CD4-positive, alpha-beta T cell treated with Interleukin-15 for 4 hours (primary cell): ENCODE measurements at places on chromosomes 13 and 19.

DNA sequence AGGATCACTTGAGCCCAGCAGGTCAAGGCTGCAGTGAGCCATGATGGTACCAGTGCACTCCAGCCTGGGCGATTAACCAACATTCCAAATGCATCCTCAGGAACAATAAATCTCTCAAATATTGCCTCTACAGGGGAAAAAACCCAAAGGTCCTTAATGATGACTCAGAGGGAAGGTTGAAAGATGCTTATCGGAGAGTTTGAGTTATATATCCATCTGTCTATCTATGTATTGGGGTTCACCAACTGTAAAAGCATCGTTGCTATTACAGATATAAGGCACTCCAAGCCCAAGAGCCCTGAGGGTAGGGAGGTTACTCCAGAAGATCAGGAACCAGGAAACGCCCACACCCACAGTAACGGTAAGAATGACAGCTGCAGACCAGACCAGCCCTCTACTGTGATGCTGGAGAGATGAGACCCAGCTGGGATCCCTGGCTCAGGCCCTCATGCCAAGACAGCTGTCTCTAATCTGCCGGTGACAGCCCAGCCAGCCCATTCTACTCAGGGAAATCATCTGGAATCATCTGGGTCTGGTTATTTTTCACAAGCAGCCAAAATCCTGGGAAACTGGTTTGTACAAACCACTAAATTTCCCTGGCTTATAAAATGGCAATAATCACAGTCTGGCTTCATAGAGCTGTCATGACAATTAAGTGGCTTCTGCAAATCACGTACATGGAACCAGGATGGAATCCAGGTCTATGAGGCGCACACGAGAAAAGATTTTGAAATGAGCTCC, 23.8 kb downstream of the TEX101 start:
- DNase-seq, result peak; percentile 17

DNA sequence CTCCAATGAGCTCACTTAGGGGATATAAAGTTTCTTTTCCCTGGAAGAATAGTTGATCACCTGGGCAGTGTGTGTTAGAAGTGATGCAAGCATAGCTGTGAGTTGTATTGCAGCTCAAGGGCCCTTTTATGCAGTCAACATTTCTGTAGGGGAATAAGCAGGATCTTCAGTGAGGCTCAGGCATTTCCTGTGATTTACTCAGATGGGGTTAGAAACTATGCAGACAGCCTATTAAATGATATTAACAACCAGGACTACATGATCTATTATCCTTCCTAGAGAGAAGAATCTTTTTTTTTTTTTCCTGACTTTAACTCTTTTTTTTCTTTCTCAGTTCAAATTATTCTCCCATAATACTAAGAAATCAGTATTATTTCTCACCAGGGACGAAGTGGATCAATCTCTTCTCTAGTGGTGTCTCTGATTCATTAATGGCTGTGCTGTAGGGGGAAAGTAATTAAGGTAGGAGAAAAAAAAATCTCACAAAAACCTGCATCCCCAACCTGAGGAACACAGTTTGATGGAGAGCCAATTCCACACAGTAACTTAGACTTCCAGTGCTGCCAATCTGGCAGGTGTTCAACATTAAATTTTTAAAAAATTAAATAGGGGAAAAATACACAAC, 126.4 kb upstream of the SLC10A2 start:
- no peak for DNase-seq

GRCh38 chr13:75151081-75151643, 330.8 kb downstream of the TBC1D4 start:
- DNase-seq, result no peak

DNA sequence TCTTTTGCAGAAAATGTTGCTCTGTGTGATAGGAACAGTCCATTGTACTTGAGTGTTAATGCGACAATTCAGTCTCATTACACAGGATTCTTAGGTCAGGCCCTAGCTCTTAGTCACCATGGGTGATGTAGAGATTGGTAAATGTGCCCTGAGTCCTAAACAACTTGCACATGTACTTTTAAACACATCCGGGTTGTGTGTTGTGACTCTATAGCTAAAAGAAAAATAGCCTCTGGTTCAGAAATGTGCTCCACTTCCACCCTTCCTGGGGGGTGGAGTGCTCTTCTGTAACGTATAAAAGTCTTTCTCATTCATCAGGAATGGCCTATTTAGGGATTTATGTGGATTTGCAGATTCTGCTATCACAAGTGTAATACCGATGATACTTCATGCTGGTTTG, 5.2 kb downstream of the SPATA13 start:
- DNase-seq, result no peak

DNA sequence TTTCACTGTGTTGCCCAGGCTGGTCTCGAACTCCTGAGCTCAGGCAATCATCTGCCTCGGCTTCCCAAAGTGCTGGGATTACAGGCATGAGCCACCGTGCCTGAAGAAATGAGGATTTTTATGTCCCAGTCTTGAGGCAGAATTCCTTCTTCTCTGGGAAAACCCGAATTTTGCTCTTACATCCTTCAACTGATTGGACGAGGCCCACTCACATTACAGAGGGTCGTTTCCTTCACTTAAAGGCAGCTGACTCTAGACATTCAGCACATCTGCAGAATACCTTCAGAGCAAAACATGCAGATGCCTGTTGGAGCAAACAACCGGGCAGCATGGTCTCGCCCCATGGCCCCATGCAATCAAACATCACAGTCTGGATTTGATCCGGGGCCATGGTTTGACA, 36.3 kb upstream of the NFIC start:
- DNase-seq, result no peak

DNA sequence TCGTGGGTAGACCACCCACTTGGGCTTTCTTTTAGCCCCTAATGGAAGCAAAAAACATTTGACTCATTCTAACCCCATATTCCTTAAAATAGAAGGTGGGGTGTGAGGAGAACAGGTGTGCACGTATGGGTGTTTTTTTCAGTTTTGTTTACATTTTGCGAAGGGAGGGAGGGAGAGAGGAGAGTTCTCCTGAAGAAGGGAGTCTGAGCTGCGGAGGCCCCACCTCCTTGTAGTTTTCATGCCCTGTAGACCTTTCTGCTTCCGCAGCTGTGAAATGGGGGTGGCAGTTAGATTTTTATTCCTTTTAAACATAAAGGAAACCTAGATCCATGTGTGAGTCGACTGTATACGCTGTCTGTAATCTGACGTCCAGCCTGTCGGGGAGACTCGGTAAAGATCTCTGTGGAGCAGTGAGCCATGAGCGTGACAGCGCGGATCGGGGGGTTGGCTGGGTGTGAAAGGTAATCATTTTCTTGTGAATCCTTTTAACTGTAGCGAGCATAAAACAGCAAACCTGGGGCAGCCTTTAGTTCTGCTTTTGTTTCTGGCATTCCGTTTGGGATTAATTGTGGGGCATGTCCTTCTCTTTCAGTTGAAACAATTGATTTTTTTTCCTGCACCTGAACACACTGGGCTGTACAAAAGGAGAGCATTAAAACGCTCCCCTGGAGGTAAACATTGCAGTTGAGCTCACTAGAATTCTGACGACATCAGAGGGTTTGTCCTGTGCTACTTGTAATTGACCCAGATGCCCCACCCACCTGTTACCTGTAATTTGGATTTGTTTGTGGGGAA, 2.3 kb downstream of the UPF1 start:
- no peak for DNase-seq

- DNase-seq, result no peak
Measured at GRCh38 chr13:23007426-23007825, 173.4 kb upstream of the SGCG start.

DNA sequence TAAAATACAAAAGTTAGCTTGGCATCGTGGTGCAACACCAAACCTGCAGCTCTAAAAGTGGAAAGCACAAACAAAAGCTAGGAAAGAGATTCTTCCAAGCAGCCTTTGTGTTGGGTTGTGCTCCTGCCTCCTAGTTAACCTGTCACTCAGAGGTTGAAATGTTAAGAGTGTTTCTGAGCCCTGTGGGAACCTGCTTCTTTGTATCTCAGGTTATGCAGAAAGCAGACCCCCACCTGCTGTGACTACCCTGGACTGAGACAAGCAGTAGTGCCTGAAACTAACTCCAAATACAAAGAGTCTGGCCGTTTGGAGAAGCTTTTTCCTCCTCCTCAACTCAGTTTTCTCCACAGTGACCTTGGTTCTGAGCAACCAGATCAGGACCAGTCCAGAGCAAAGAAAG, 158.4 kb upstream of the CSNK1A1L start:
- no peak for DNase-seq

GRCh38 chr13:28574617-28575142, 79.8 kb upstream of the FLT1 start:
- DNase-seq, result no peak

DNA sequence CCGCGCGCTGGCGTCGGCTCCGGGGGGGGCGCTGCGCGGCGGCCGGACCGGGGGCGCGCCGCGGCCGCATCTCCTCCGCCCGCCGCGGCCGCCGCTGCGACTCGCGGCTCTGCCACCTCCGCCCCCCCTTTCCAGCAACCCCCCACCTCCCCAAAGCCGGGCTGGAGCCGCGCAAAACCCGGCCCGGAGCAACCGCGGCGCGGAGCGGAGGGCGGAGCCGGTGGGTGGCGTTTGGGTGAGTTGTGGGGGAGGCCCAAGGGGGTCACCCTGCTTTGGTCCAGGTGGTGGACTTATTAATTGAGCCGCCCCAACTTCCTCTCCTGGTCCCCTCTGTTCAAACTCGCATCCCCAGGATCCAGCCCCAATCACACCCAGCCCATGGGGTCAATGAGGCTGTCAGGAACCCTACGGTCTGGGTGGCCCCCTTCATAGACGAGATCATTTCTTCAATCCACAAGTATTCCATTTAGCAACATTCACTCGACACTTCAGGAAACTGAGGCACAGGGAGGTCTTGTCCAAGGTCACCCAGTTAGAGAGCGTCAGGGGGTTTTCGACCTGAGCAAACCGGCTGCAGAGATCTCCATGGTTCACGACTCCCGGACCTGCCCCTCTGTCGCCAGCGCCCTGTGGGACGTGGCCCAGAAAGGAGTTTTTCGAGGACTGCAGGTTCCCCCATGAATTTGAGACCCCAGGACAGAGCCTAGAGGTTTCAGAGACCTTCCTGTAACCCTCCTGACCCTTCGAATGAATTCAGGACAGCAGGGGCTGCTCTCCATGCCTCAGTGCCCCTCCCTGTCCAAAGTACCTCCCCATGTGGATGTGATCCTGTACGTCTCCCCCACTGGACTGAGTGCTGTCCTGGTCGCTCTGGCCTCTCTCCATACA, 22.4 kb upstream of the SEMA6B start:
- DNase-seq, result no peak

GRCh38 chr13:110409581-110409992, 102.5 kb downstream of the COL4A2 start:
- no peak for DNase-seq

GRCh38 chr19:19643158-19644053, at the start of gene GMIP:
TSS of gene GMIP (minus strand) at chr19:19643657. CDS start at chr19:19643529, 128 bp downstream.
- DNase-seq, result peak; percentile 87

DNA sequence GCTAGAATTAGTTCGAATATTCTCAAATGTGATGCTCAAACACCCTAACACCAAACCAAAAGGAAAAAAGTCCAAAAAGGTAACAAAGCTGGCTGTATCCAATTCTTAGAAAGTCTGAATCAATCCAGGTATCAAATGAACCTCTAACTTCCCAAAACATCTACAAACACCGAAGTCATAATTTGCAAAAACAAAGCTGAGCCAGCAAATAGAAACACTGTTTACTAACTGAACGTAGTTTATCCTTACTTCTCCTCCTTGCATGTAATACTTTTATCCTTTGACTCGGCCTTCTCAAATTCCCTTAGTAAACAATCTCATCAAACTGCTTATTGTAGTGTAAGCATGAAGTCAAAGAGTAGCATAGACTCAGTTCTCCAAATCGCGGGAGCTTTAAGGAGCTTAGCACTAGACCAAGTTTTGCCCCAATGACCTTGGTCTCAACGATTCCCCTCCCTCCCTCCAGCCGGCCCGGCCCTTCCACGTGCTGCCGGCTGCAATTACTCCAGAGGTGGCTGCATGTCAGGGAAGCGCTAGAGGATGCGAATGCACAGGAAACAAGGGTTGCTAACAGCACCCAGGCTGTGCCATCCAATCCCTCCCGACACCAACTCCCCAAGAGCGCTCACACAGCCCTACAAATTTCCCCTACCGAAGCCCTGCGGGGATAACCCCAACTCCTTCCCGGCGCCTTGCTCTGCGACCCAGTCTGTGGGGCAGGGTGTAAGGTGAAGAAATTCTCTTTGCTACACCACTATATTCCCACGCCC, 693 bp downstream of the XPO4 start:
- DNase-seq, result peak; percentile 8

- no peak for DNase-seq
Measured at GRCh38 chr19:44813070-44813840, 4.4 kb downstream of the BCAM start.

GRCh38 chr19:47391510-47392223, 27.7 kb downstream of the MEIS3 start:
- peak; percentile 76 for DNase-seq

- DNase-seq, result no peak
Measured at GRCh38 chr13:28495538-28496187, 735 bp upstream of the FLT1 start.

DNA sequence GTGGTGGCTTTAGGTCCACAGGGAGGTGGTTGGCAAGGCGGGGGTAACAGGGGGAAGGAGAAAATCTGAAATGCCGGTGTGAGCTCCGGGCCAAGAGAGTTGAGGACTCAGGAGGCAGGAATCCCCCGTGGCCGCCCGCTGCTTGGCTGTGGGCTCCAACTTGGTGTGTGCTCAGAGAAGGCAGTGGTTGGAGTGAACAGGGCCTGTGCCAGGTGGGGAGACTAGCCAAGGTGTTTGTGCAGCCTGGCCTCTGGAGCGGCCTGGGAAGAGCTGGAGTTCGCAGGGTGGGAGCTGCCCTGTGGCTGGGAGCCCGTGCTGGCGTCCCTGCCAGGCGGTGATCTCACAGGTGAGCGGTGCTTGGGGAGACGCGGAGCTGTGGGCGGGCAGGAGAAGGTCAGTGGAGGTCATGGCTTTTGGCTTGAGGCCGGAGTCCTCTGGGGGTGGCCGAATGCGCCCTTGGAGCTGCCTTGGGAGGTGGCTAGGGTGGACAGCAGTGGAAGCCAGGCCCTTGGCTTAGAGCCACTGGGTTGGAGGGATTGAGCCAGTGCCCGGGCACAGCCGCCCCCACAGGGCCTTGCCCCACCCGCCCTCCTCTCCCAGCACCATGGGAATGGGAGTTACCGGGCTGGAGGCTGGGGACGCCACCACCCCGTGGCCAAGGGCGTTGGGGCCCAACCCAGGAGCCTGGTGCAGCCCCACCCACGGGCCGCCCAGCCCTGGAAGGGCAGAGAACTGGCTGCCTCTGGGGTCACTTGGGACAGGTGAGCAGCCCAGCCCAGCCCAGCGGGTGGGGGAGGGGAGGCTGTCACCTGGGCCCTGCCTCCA, 7.1 kb upstream of the CIRBP start:
- DNase-seq, result no peak
